CMK (cell line): ENCODE measurements at places on chromosomes 13 and 19.

GRCh38 chr13:79307866-79308298 is 98.2 kb downstream of the RBM26 start:
- DNase-seq: no peak

- no peak for DNase-seq
These were observed 214.7 kb upstream of the MIR17HG start for GRCh38 chr13:91132786-91133185.

- DNase-seq: no peak
These were observed 5.3 kb downstream of the ZNF557 start for GRCh38 chr19:7074705-7075282.

GRCh38 chr19:57817976-57818375 is 3.3 kb upstream of the ZNF552 start:
- no peak for DNase-seq

- no peak for DNase-seq
These were observed 612.6 kb downstream of the DACH1 start for GRCh38 chr13:71254384-71254783.

DNA sequence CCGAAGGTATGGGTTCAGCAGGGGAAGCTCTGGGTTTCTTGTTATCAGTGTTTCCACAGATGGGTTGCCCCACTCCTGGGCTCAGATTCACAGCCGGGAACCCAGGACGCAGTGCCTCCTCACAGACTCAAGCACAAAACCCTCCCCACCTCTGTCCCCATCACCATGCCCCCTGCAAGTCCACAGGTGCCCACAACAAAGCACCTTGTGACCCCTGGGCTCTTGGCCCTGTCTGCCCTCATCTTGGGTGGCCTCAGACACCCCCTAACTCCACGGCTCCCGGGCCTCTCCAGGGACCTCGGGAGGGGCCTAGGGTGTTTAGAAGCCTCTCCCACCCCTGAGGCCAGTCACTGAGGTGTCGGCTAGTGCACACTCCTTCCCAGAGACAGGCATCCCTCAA is 231.7 kb downstream of the TUBA3C start:
- no peak for DNase-seq

GRCh38 chr19:1783874-1784273 is 28.2 kb downstream of the ATP8B3 start:
- DNase-seq: no peak

- DNase-seq: no peak
These were observed 329.1 kb downstream of the NDFIP2 start for GRCh38 chr13:79810018-79810417.

DNA sequence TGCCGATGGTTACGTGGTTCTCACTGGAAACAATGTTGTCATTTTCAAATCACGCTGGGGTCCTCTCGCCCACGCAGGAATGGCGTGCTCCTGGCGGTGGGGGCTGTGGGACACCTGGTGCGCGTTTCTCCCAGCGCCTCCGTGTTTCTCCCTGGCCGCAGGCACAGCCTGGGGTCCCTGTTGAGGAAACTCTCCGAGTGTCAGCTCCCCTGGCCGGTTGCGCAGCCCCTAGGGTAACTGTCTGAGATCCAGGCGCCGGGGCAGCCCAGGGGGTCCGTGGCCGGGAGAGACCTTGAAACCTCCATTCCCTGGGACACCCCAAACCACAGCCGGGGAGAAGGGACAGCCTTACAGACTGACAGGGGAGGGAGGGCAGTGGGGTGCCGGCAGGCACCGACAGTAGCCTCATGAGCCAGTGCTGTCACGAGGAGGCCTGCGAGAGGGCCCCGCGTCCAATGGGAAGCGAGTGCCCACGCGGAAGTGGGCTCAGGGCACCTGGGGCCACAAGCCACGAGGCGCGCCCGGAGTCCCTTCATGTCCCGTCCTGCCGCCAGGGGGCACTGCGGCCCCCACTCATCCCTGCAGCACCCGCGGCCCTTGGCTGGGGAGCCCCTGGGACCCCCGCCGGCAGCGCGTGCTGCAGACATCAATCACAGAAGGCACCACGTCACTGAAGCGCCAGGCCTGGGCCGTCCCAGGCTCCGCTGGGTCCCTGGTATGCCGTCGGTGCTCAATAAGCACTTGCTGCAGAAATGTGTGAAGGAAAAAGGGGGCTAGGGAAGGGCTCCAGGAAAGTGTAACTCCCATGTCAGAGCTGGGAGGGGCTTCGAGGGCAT is 9.5 kb downstream of the ADAMTSL5 start:
- peak; percentile 76 for DNase-seq

GRCh38 chr13:55572862-55573261 is 1567.9 kb upstream of the PRR20A start:
- DNase-seq: no peak

GRCh38 chr19:39677961-39678889 is 22.5 kb downstream of the LGALS16 start:
- no peak for DNase-seq

- DNase-seq: no peak
These were observed 155.0 kb downstream of the POSTN start for GRCh38 chr13:37443538-37443937.

GRCh38 chr13:73070451-73071098 is 11.8 kb downstream of the KLF5 start:
- DNase-seq: no peak

DNA sequence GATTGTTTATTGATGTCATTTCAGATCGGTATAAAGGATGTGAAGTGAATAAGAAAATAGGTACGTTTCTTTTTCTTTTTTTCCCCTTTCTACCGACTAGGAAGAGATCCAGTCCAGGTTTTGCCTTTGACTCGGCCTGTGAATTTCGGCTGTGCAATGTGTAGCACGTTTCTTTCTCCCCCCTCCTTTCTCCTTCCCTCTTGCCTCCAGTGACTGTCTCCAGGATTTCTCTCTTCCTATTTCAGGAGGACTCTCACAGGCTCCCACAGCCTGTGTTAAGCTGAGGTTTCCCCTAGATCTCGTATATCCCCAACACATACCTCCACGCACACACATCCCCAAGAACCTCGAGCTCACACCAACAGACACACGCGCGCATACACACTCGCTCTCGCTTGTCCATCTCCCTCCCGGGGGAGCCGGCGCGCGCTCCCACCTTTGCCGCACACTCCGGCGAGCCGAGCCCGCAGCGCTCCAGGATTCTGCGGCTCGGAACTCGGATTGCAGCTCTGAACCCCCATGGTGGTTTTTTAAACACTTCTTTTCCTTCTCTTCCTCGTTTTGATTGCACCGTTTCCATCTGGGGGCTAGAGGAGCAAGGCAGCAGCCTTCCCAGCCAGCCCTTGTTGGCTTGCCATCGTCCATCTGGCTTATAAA is at the start of gene GPC6:
Gene GPC6 (plus strand): TSS at position 185 of the 657 bp plus-strand sequence.
- DNase-seq: no peak

- DNase-seq: no peak
These were observed 2.3 kb downstream of the ATP11A start for GRCh38 chr13:112692104-112692503.

GRCh38 chr13:113458253-113459065 is 5.2 kb upstream of the ADPRHL1 start:
- DNase-seq: no peak

GRCh38 chr13:82947191-82947621 is 935.1 kb downstream of the SLITRK1 start:
- DNase-seq: no peak

GRCh38 chr13:66586489-66586888 is 643.6 kb downstream of the PCDH9 start:
- no peak for DNase-seq

GRCh38 chr13:20369886-20370361 is 137.8 kb upstream of the GJB6 start:
- DNase-seq: no peak

DNA sequence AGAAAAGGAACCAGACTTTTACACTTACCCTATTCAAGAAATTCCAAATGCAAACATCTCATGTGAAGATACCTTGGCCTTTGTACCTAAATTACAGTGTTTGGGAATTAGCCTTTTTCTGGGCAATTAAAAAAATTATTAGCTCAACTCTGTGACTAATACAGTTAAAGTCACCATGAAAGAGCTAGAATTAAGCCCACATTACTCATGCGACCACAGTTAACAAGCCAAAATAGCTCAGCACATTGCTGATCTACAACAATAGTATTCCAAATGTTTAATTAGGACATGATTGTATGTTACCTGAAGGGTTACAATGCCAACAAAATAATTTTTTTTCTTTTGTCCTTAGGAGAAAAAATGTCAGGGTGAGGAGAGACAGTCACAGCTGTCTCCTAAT is 263.6 kb upstream of the GPC6 start:
- no peak for DNase-seq

DNA sequence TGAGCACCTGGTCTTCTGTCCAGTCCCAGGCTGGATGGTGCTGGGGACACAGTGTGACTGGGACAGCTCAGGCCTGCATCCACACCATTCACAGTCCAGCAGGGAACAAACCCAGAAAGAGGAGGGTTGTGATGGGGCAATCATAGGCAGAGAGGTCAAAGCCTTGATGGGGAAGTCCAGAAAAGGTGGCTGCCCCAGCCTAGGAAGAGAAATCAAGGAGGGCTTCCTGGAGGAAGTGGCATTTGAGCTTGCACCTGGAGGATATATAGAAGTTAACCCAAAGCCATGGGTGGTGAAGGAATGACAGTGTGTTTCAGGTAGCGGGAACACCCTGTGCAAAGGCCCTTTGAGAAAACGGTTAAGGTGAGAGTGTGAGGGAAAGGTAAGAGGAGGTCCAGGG is 2.6 kb upstream of the PRX start:
- no peak for DNase-seq

GRCh38 chr19:6577476-6578125 is 13.3 kb downstream of the CD70 start:
- DNase-seq: no peak

GRCh38 chr13:109394311-109394988 is 391.9 kb downstream of the IRS2 start:
- no peak for DNase-seq

- no peak for DNase-seq
These were observed 13.2 kb upstream of the ADGRE5 start for GRCh38 chr19:14368011-14368513.

DNA sequence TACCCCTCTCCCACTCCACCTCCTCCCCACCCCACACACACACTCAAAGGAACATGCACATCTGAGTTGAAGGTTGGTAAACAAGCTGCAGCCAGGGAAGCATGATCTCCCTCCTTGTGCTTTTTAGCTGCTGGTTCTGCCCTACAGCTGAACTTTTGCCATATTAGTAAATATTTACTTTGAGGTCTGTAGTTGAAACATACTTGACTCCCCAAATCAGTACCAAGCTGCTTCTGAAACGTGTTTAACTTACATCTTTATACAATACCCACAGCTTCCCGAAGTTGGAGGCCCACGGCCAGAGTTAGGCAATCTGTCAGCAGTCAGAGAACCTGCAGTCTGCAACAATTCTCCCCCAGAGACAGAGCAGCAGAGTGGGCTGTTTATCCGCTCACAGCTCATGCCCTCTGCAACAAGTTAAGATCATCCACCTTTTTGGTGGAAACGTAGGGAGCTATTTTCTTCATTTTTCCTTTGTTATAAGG is 1.5 kb upstream of the PCDH20 start:
- no peak for DNase-seq

DNA sequence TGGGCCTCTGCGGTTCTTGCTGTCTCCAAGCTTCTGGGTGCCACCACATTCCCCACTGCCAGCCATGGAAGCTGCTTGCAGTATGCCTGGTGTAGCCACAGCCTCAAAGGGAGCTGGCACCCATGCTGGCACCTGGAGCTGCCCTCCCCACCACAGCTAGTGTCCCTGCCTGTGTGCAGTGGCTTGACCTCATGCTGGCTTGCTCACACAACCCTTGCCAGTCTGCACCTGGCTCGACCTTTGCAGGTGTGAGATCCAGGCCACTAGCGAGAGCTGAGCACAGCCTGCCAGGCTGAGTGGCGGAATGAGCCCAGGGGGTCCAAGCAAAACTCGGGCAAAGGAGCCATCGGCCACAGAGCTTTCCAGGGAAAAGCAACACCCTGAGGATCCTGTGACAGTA is 236.7 kb upstream of the CSNK1A1L start:
- DNase-seq: no peak

- DNase-seq: no peak
These were observed 2.4 kb upstream of the ZNF506 start for GRCh38 chr19:19823916-19824315.

GRCh38 chr19:42051166-42052115 is 18.6 kb downstream of the GRIK5 start:
- DNase-seq: no peak

DNA sequence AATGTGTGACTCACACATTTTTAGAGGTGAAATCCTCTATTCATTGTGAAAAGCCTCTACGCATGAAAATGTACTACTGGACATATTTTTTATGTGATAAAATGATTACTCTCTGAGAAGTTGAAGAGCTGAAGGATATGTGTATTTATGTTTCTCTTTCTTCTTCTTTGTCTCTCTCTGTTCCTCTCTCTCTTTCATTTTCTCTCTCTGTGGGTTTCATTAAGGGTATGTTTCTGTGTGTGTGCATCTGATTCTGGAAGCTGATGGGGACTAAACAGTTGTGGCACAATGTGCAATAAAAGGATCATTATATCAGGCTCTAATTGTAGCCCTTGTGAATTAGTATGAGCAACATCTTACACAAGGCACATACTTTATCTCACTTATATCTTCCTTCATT is 867.7 kb downstream of the PCDH9 start:
- no peak for DNase-seq

- no peak for DNase-seq
These were observed 4.6 kb upstream of the EPS8L1 start for GRCh38 chr19:55071129-55071502.

DNA sequence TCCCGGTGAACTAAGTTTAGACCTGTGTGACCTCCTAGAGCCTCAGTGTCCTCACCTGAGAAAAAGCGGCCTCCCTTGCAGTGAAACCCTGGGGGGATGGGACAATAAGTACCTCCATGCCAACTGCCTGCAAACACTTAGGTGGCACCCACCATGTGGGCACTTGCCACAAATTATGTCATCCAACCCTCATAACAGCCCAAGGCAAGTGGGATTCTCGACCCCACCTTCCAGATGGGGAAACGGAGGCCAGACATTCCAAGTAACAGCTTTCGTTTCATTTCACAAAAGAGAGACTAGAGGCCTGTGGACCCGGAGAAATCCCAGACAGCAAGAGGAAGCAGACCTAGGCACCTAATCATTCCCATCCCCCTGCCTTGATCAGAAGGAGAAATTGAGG is 6.9 kb downstream of the REX1BD start:
- no peak for DNase-seq

- no peak for DNase-seq
These were observed 16.8 kb upstream of the AKAP8 start for GRCh38 chr19:15396436-15396835.

- DNase-seq: no peak
These were observed 392.7 kb downstream of the UQCRFS1 start for GRCh38 chr19:28820289-28820688.

GRCh38 chr19:44675521-44675920 is 4.2 kb downstream of the CEACAM19 start:
- no peak for DNase-seq
